ENCODE measurements at places on chromosomes 7 and 10.

GRCh38 chr7:35697414-35698175 lies 2.7 kb upstream of the HERPUD2 start:
- no peak for DNase-seq

GRCh38 chr7:30462179-30462578 lies 16.4 kb downstream of the NOD1 start:
- DNase-seq, result no peak

DNA sequence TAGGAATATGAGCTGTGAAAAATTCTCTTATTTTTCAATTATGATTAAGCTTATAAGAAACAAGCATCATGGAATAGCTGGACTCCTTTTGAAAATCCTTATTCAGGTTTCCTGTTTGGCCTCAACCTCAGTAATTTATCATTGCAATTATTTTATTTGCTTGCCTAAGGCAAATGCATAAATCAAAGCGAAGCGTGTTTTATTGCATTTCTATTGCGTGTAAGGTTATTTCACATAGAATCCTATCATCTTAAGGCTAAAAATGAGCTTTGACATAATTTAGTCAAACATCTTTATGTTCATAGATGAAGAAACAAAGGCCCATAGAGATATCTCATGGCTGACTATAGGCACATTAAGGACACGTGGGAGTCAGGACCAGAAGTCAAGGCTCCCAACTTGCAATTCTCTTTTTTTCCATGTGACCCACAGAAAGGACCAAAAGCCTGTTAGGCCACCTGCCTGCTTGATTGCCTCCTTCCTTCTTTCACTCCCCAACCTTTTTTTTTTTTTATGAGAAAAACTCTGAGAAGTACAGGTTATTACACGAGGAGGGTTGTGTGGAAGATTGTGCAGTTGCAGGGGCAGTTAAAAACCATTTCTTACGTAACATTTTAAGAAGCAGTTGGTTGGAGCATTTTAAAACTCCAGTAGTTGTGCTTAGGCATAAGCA lies 261.0 kb downstream of the HDAC9 start:
- DNase-seq, result no peak

GRCh38 chr7:155581107-155581830 lies 34.9 kb upstream of the CNPY1 start:
- DNase-seq, result no peak

- no peak for DNase-seq
Measured at GRCh38 chr7:132709971-132710567, 133.8 kb upstream of the PLXNA4 start.

GRCh38 chr7:128366300-128366699 lies 4.8 kb upstream of the PRRT4 start:
- no peak for DNase-seq

- no peak for DNase-seq
Measured at GRCh38 chr7:105130580-105130979, 116.6 kb downstream of the KMT2E start.

DNA sequence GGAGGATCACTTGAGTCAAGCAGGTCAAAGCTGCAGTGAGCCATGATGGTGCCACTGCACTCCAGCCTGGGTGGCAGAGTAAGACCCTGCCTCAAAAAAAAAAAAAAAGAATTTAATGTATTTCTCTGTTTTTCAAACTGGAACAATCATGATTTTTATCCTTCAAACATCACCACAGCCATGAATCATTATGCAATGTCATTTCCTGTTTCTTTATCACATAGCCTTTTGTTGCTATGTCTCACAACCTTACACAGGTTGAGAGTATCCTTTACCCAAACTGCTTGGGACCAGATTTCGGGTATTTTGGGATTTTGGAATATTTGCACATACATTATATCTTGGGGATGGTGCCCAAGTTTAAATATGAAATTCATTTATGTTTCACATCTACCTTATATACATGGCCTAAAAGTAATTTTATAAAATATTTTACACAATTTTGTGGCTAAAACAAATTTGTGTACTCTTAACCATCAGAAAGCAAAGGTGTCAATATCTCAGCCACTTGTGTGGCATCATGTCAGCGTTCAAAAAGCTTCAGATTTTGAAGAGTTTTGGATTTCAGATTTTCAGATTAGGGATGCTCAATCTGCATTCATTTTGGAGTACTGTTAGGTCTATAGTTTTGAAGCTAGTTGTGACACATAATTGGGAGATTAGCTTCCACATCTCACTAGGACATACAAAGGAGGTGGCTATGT lies 8.2 kb downstream of the NT5C3A start:
- DNase-seq, result no peak

- no peak for DNase-seq
Measured at GRCh38 chr7:108328174-108328651, 128.0 kb downstream of the NRCAM start.

GRCh38 chr7:16847381-16847860 lies 34.4 kb downstream of the AGR3 start:
- no peak for DNase-seq

DNA sequence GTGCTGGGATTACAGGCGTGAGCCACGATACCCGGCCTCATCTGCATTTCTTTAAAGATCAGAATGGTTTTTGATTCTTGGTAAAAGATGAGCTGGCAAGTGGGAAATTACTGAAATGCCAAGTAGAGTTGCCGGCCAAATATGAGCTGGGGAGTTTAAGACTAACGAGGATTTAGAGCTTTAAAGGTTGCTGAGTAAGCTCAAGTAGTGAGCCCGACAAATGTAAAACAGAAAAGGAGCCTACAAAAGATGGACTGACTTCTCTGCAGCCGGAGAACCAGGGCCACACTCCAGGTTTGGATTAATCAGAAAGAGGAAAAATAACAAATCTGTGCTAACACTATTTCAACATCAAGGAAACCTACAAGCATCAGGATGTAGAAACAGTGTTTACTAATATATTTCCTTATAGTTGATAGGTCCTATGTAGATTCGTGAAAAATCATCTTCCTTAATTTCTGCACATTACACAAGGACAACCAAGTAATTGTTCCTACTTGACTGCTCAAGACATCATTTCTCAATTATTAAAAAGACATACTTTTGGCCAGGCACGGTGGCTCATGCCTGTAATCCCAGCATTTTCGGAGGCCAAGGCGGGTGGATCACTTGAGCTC lies 49.6 kb downstream of the MPP7 start:
- no peak for DNase-seq

GRCh38 chr10:113103131-113103840 lies 153.2 kb downstream of the TCF7L2 start:
- DNase-seq, result no peak

DNA sequence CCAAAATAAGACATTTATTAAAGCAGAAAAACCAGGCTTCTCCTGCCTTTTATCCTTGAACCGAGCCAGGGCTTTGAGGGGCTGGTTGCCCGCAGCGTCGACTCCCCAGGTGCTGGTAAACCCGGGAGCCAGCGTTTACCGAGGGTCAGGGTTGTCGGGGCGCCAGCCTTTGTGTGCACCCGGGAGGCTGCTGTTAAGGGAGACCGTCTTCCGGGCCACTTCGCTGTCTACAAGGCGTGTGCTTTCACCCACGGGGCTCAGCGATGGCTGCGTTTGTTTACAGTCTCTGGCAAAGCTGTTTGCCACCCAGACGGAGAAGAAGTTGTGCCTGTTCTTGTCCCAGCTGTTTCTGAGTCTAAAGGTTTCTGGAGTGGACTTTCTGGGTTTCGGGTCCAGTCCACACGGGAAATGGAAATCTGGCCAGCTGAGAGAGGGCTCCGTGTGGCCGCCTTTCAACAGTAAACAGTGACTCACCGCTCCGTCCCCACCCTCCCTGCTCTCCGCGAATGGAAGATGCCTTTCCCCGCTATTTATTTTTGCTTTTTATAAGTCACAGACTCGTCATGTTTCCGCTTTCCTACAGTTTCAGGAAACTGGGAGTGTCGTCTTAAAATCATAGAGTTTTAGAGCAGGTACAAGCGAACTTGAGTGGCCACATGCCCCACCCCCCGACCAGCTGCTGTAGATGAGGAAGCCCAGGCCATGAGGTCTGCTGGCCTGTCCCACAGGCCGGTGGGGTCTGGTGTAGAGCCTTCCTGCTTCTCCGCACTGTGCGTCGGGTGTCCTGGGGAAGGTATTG lies 2.2 kb downstream of the MAFK start:
- peak; percentile 89 for DNase-seq

GRCh38 chr10:120423431-120424197 lies 33.4 kb upstream of the PLPP4 start:
- DNase-seq, result no peak

- no peak for DNase-seq
Measured at GRCh38 chr7:42142089-42142488, 94.9 kb downstream of the GLI3 start.

- no peak for DNase-seq
Measured at GRCh38 chr7:36316319-36316718, 73.3 kb upstream of the ANLN start.

DNA sequence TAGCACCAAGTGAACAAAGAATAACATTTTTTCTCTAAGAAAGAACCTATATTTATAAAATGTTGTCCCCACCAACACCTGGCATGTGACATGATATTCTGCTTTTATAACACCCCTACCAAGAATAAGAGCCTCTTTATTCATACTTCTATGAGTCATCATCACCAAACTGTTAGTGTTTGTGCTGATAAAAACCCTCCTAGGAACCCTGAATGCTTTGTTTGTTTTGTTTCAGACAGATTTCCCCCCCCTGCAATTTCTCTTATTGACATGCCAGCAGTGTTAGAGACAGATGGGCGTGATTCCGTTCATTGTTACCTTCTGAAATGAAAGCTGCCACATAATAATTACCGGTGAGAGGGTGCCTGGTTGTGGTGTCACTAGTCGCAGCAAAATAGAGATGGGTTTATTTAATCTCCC lies 651.1 kb downstream of the SORCS1 start:
- no peak for DNase-seq

- no peak for DNase-seq
Measured at GRCh38 chr7:40297741-40298311, 163.0 kb downstream of the SUGCT start.

All from RWPE2 (cell line).